ENCODE measurements at places on chromosomes 7 and 10.
A peak's percentile ranks its signal among the peaks of the same experiment; 100 is the strongest.

GRCh38 chr7:117113871-117114270 lies 160.6 kb downstream of the ST7 start:
- peaks cover 12% of the 10 kb centered on the region for H3K4me1 ChIP-seq
- DNase-seq: no peak
- H3K27me3 ChIP-seq: peaks cover 41% of the 10 kb centered on the region
- H3K36me3 ChIP-seq: peaks cover 2% of the 10 kb centered on the region

DNA sequence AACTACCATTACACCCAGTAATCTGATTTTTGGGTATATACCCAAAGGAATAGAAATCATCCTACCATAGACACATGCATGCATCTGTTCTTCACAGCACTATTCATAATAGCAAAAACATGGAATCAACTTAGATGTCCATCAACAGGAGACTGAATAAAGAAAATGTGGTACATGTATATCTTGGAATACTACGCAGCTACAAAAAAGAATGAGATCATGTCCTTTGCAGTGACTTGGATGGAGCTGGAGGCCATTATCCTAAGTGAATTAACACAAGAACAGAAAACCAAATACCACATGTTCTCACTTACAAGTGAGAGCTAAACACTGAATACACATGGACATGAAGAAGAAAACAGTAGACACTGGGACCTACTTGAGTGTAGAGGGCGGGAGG lies 254.9 kb downstream of the CACNA2D1 start:
- no peak for DNase-seq
- no peaks in the 10 kb centered on the region for H3K27me3 ChIP-seq
- H3K27ac ChIP-seq: no peak overlapping the region
- H3K4me1 ChIP-seq: no peaks in the 10 kb centered on the region

- no peaks in the 10 kb centered on the region for H3K4me1 ChIP-seq
- no peak overlapping the region for H3K4me3 ChIP-seq
- peak; percentile 63 for DNase-seq
Observed at GRCh38 chr10:77328272-77328816, 309.3 kb downstream of the KCNMA1 start.

DNA sequence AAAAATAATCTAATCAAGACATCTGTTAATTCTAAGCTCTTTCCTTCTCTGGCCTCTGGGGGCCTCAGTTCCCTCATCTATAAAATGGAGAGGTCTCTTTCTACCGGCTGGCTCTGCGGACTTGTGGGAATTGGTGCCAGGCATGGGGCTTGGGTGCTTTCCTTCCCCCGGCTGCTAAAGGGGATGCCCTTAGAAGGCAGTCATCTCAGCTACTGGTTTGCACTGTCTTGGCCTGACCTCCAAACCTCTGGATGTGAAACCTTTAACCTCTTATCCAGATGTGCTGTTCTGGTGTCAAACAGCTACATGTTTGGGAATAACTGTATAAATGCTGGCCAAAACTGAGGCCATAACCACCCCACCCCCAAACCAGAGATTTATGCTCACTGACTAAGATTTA lies 320.0 kb downstream of the RPS24 start:
- no peaks in the 10 kb centered on the region for H3K36me3 ChIP-seq
- peaks cover 2% of the 10 kb centered on the region for H3K27me3 ChIP-seq
- no peak overlapping the region for H3K27ac ChIP-seq
- DNase-seq: no peak
- no peaks in the 10 kb centered on the region for H3K4me1 ChIP-seq
- H3K4me3 ChIP-seq: no peak overlapping the region

DNA sequence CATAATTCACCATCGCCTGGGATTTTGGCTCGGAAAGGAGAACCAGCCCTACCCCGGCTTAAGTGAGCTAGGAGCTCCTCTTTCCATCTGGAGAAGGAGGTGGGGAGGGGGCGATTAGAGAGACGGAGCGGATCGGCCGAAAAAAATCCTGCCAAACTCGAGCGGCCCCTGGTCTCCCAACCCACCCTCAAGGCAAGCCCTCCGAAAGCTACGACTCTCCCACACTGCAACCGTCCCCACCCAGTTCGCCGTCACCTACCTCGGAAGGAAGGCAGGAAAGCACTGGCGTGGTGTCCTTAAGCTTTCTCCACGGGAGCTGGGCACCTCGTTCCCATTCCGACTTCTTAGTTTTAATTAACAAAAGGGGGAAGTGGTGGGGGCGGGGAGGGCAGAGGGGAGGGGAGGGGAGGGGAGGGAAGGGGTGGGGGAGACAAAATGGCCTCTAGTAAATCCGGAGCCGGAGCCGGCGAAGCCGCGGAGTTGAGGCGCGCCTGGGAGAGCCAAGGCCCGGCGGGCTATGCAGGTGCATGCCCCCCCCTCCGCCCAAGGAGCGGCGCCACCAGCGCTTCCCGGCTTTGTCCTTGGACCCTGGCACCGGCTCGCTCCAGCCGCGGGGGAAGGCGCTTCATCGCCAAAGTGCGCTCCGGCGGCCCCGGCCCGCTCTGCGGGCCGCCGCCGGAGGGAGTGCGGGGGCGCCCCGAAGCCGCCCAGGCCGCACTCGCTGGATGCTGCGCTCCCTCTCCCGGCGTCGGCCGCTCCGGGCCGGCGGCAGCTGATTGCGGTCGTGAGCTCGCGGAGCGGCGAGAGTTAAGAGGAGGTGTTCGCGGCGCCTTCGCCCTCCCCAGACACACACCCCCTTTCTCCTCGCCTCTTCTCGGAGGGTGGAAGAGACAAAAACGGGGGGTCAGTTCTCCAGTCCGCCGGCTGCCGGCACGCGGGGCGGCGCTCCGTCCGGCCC lies at the start of gene LRRC4:
TSS of gene LRRC4 (minus strand) at position 784 of the 958 bp plus-strand sequence. CDS start 797 bp downstream, outside the sequence.
- peak within 1 kb of the TSS; percentile 82 for H3K4me3 ChIP-seq
- peaks cover 7% of the 10 kb centered on the region for H3K4me1 ChIP-seq
- peak within 1 kb of the TSS; percentile 65 for H3K27ac ChIP-seq
- DNase-seq: peak; percentile 77
- peaks cover 22% of the 10 kb centered on the region for H3K27me3 ChIP-seq

GRCh38 chr7:157793087-157793353 lies 456.2 kb downstream of the DNAJB6 start:
- H3K4me1 ChIP-seq: no peaks in the 10 kb centered on the region
- H3K27ac ChIP-seq: no peak overlapping the region
- no peaks in the 10 kb centered on the region for H3K36me3 ChIP-seq
- H3K27me3 ChIP-seq: no peaks in the 10 kb centered on the region

DNA sequence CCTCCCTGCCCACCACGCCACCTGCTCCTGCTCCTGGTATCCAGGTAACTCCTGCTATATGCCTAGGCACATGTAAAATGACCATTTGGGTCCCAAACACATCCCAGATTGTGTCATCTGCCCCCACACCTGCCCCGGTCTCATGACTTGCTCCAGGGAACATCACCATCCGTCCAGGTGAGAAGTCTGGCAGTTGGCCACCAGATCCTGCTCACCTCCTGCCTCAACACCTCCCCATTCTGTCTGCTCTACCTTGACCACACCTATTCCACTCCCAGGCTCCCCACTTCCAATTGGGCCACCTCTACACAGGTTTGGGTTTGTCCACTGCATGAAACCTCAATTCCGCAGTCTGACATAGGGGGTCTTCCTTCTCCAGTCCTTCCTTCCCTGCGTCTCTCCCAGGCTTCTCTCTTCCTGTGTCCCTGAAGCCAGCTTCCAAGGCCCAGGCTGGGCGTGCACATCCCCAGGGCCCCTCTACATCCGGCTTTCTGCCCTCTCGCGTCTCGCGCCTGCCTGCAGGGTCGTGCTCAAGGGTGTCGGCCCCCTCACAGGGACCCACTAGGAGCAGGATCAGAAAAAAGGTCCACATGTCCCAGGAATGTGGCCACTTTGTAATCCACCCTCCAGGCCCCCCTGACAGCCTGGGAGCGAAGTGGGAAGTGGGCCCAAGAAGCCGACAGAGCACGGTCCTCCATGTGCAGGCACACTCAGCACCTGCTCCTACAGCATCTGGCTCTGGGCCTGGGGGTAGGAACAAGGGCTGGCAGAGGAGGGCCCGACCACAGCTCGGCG lies 49.3 kb upstream of the DAGLB start:
- H3K27ac ChIP-seq: no peak overlapping the region
- no peaks in the 10 kb centered on the region for H3K27me3 ChIP-seq
- no peaks in the 10 kb centered on the region for H3K36me3 ChIP-seq
- DNase-seq: no peak

GRCh38 chr7:618539-619367 lies 99.1 kb upstream of the PDGFA start:
- peaks cover 38% of the 10 kb centered on the region for H3K36me3 ChIP-seq
- H3K4me1 ChIP-seq: peaks cover 39% of the 10 kb centered on the region
- peak; percentile 92 for DNase-seq

DNA sequence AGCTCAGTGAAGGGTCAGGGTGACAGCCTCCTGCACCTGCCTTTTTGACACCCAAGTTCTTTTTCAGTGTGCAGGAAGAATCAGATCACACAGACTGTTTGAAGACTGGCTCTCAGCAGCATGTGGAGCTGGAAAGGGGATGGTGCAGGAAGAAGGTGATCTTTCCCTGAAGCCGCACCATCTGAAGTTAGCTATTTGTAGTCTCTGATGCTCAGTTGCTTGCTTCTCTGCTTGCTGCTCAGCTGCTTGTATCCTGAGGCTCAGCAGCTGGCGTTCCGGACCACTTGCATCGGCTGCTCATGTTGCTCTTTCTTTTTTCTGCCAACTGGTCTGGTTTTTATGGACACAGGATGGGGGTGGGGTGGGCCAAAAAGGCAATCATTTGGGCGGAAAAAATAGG lies 15.8 kb upstream of the DNMBP start:
- peaks cover 4% of the 10 kb centered on the region for H3K27me3 ChIP-seq
- no peak for DNase-seq
- H3K4me1 ChIP-seq: no peaks in the 10 kb centered on the region
- no peaks in the 10 kb centered on the region for H3K36me3 ChIP-seq
- H3K27ac ChIP-seq: no peak overlapping the region
- no peak overlapping the region for H3K4me3 ChIP-seq

GRCh38 chr7:118087126-118087525 lies 96.8 kb upstream of the LSM8 start:
- peaks cover 11% of the 10 kb centered on the region for H3K4me1 ChIP-seq
- no peak overlapping the region for H3K27ac ChIP-seq
- no peak for DNase-seq
- H3K27me3 ChIP-seq: no peaks in the 10 kb centered on the region
- no peak overlapping the region for H3K4me3 ChIP-seq

- peaks cover 33% of the 10 kb centered on the region for H3K27me3 ChIP-seq
- H3K36me3 ChIP-seq: no peaks in the 10 kb centered on the region
- H3K4me1 ChIP-seq: peaks cover 9% of the 10 kb centered on the region
- peak overlapping the region; percentile 87 for H3K4me3 ChIP-seq
- DNase-seq: no peak
- H3K27ac ChIP-seq: peak overlapping the region; percentile 9
Observed at GRCh38 chr10:43689007-43689491, 40.4 kb upstream of the ZNF32 start.

DNA sequence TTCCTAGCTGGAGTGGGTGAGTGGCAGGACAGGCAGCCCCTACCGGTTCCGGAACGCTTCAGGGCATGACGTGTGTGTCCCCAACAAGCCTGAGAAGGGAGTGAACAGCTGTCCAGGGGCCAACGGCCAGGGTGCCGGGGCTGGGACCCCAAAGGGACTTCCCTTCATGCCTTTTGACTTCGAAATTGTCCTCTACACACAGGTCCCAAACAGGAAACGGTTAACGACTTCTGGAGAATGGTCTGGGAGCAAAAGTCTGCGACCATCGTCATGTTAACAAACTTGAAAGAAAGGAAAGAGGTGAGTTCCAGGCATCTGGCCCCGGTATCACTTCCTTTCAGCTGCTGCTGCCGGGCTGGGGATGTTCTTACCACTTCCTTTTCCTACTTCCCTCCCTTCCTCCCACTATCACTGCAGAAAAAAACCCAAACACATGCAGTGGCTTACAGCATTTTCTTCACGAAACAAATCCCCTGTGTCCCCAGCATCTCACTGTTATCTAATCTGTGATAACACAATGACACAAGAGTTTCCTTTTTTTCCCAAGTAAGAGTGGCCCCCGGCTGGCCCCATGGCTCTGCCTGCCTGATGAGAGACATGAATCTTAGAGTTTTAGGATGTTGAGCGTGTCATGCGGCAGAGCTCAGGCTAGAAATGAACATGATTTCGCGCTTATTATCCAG lies 63.2 kb downstream of the MKI67 start:
- peak; percentile 87 for DNase-seq
- H3K27me3 ChIP-seq: no peaks in the 10 kb centered on the region
- H3K4me3 ChIP-seq: peak overlapping the region; percentile 77
- H3K27ac ChIP-seq: peak overlapping the region; percentile 96

- H3K4me3 ChIP-seq: no peak overlapping the region
- no peaks in the 10 kb centered on the region for H3K4me1 ChIP-seq
Observed at GRCh38 chr10:35691522-35692236, 49.6 kb upstream of the FZD8 start.

DNA sequence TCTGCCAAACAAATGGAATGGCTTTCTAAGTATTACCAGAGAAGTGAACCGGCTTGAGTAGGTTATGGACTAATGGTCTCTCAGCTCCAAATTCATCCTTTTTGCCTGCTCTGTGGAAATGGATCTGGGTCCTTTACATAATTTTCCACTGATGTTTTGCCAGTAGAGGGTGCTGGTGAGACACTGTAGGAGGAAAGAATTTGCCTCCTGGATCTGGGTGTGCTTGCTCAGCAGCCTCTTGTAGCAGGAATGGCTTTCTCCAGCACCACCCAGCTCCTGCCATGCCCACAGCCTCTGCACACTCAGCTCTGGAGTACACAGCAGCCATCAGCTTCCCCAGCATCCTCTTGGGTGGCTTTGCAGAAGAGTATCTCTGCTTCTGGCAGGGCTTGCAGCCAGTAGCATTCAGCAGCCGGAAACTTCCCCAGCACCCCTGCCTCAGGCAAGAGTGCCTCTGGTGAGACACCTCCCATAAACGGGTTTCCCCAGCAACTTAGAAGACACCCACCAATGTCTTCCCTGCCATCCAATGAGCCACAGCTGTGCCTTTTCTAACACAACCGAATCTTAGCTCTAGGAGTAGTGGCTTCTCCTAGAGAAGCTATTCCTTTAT lies 235.0 kb upstream of the PLPP4 start:
- H3K4me3 ChIP-seq: no peak overlapping the region
- no peaks in the 10 kb centered on the region for H3K4me1 ChIP-seq
- H3K36me3 ChIP-seq: no peaks in the 10 kb centered on the region
- H3K27me3 ChIP-seq: no peaks in the 10 kb centered on the region
- no peak overlapping the region for H3K27ac ChIP-seq

DNA sequence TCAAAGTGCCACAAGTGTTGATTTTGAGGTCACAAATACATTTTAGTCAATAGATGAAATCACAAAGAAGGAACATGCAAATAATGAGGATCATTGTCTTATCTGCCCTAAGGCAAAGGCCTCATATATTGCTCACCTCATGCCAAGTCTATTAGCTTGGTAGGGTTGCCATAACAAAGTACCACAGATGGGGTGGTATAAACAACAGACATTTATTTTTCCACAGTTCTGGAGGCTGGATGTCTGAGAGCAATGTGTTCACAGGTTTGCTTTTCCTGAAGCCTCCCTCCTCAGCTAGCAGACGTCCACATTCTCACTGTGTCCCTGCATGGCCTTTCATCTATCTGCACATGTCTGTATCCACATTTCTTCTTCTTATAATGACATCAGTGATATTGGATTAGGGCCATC lies 59.6 kb downstream of the RELN start:
- H3K4me1 ChIP-seq: no peaks in the 10 kb centered on the region
- no peak overlapping the region for H3K4me3 ChIP-seq
- no peak for DNase-seq
- H3K27me3 ChIP-seq: no peaks in the 10 kb centered on the region
